ENCODE measurements at places on chromosomes 3 and 15. TPM values are rescaled to one million over a fixed set of nuclear protein-coding genes. Genes with fewer than 3 reads are reported as not detected.

Gene GABRA5
- 27.2 TPM for total RNA-seq

Gene FSIP1
- 9.9 TPM for total RNA-seq

Gene TEX264
- 31.0 TPM for total RNA-seq

Gene NTRK3
- total RNA-seq, result 117 TPM

Gene CYP1A1
- total RNA-seq, result 0.52 TPM

Gene DNAH1
- 21.1 TPM for total RNA-seq

DNA sequence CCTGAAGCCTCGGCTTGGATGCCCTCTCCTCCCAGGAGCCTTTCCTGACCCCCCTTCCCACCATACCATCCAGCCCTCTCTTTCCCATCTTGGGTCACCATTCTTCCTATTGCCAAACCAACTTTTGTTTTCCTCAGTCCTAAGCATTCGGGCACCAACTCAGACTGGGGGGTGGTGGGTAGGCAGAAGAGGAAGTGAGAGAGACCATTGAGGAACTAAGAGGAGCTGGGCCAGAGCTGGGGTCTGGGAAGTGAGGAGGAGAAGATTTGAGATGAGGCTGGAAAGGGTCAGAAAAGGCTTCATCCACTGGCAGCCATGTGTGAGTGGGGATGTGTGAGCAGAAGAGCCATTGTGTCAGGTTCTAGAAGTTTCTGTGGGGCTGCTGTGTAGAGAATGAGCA, 37.7 kb downstream of the TKT start:
- DNase-seq, result no peak

DNA sequence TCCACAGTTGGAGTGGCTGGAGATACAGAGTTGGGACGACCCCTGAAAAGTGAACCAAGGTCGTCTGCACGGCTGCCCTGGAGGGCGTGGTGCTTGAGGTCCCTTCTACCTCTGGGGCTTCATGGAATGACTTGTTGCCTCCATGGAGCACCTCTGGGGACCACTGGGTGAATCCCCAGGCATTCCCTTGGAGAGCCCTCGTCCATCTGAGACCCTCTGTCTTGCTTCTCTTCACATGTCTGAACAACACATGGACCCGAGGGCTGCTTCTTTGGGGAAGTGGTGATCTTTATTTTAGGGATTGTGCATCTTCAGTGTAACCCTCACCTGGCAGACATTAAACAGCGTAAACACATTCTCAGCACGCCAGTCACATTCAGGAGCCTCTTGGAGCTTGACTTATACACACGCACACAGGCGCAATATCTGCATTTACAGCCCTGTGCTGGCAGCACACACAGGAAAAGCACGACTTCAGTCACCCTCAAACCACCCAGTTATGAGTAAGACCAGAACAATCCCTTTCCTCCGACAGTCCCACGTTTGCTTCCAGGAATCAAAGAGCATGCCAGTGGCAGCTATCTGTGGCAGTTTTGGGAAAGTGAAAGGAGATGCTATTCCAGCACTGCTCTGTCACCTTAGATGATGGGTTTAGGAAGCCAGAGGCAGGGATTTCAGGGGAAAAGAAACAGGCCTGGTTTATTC, 12.6 kb downstream of the FAM107A start:
- no peak for DNase-seq

- DNase-seq, result no peak
Observed at GRCh38 chr3:174959556-174960065, 100.5 kb downstream of the NAALADL2 start.

GRCh38 chr15:59243622-59244021, 37.0 kb downstream of the LDHAL6B start:
- no peak for DNase-seq

- no peak for DNase-seq
Observed at GRCh38 chr15:33834892-33835743, 133.2 kb upstream of the CHRM5 start.

DNA sequence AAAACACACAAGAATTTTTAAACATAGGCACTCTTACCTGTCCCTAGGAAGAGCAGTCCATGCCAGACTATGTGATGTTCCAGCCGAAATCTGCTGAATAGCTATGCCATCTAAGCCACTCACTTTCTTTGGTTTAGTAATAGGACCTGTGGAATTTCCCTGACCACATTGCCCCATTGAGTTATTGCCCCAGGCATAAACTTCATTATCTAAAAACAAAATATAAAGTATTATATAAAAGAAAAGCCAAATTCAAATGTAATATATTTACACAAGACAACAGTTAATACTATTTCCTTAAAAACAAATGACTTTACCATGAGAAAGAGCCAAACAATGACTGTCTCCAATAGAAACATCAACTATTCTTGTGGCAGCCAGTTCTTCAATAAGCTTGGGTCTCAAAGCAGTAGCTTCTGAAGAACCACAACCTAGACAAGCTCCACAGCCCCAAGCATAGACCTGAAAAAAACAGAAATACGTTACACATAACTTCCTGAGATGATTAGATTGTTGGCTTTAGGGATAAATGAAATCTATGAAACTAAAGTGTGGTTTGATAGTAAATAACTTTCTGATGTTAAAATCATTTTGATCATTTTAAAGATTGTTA, 84.3 kb downstream of the HERC1 start:
- no peak for DNase-seq

GRCh38 chr15:46126581-46126980, 491.8 kb downstream of the SQOR start:
- no peak for DNase-seq

GRCh38 chr3:26614006-26614685, 8.4 kb upstream of the LRRC3B start:
- DNase-seq, result no peak

GRCh38 chr3:73999501-73999900, 374.8 kb upstream of the PDZRN3 start:
- no peak for DNase-seq

Data from dorsolateral prefrontal cortex (tissue), 122 donors.